ENCODE measurements at places on chromosomes 3 and 15.

- no peak for DNase-seq
Observed at GRCh38 chr3:149688122-149688757, 30.4 kb upstream of the WWTR1 start.

DNA sequence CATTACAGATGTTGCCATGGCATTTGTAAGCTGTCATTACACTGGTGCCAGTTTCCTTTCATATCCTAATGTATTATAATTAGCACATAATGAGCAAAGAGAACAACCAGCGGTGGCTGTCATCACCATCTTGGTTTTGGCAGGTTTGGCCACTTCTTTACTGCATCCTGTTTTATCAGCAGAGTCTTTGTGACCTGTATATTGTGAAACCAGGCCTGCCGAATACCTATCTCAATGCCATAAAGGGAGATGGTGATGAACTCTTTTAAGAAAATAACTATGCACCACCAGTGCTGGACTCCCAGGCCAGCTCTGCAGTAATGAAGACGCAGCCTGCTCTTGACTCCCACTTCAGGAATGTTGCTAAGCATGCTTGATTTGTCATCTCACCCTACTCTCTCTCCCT lies 458.1 kb upstream of the NR2F2 start:
- DNase-seq: no peak

GRCh38 chr3:182519569-182519968 lies 273.7 kb upstream of the ATP11B start:
- no peak for DNase-seq

DNA sequence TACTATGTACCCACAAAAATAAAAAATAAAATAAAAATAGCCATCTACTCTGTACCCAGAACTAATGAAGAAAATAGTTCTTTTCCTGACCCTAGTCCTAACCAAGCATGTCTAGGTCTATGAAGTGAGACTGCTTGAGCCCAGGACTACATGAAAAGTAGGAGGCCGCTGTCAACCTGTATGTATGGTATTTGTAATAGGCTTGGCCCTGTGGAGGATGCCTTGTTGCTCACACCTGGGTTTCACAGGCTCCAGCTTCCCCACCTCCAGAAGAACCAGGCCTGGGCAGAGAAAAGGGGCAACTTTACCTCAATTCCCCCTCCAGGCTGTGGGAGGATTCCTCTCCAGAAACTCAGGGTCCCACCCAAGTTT lies 6.8 kb upstream of the PKM start:
- DNase-seq: no peak

DNA sequence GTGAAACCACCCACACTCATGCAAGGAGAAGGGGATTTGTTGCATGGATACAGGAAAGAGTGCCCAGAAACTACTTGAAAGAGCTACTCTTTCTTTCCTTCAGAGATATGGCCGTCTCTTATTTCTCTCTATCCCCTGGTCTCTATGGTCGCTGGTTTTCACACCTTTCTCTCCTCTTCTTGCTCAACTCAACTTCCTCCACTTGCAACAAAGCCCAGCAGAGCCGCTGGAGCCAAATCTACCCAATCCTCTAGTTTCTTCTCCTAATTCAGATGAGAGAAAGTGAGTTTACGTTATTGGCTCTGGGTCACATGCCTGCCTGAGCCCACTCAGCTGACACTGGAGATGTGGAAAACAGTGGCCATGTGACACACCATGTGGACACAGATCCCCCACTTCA lies 215.2 kb downstream of the OSBPL10 start:
- DNase-seq: no peak

DNA sequence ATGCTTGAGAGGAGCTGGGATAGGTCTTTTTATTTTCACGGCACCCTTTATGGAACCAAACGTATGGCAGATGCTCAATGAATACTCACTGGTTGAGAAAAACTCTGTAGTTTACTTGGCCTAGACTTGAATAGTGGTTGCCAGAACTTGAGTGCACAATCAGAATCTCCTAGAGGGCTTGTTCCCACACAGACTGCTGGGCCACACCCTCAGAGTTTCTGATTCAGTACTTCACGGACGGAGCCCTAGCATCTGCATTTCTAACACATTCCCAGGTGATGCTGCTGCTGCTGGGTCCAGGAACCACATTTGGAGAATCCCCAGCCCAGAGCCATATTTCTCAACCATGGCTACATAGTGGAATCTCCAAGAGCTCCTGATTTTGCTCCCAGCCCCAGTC lies 24.6 kb downstream of the CA12 start:
- no peak for DNase-seq
